ENCODE measurements at places on chromosomes 12 and 14.

- DNase-seq: no peak
Observed at GRCh38 chr12:127300075-127300474, 966.9 kb upstream of the TMEM132C start.

DNA sequence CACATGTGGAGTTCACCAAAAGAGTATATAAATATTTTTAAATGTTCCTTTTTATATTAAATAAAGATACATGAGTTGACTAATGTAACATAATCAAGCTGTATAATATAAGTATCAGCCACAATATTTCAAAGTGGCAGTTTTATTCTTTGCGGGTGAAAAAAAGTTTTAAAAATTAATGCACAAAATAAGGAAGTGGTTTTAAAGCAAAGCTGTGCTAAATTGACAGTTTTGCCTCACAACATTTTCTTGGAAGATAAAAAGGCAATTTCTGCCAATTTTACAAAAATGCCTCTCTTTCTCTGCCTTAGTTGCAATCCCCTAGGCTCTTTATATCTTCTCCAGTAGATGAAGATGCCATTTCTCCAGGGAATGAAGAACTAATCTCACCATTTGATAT, 719.1 kb downstream of the C12orf50 start:
- DNase-seq: no peak

- DNase-seq: no peak
Observed at GRCh38 chr12:84463741-84464495, 448.7 kb downstream of the SLC6A15 start.

DNA sequence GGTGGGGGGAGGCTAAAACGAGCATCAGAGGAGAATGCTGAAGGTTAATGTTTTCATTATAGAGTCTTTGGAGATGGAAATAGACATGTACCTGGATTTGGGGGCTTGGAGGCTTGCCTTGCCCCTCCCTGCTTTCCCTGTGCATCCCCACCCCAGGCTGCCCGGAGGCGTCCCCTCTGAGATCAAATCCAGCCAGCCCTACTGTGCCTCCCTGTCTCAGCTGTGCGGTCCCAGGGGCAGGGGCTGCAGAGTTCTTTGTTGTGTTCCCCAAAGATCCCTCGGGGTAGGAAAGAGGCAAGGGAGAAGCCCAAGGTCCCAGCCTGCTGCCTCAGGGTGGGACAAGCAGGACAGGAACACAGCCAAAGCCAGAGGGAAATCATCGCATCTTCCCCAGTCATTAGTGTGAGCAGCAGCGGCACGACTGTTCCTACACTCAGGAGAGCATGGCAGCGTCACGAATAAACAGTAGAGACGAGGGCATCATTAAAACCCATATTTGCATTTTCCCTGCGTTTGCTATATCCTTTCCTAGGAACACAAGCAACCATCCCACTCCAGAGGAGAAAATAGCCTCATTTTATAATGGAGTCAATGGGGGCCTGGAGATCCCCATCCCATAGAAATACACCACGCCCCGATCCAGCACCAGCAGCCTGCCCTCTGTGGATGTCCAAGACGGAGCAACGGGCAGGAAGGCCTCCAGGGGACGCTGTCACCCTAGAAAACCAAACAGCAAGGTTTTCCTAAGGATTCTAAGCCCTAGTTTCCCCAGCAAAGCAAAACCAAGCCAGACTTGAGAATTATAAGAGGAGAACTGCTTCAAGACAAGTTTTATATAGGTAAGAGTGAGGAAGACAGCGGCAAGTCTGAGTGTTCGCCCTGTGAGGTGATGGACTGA, 32.4 kb downstream of the ANO2 start:
- no peak for DNase-seq

- DNase-seq: no peak
Observed at GRCh38 chr12:123089140-123089539, 61.8 kb downstream of the PITPNM2 start.

DNA sequence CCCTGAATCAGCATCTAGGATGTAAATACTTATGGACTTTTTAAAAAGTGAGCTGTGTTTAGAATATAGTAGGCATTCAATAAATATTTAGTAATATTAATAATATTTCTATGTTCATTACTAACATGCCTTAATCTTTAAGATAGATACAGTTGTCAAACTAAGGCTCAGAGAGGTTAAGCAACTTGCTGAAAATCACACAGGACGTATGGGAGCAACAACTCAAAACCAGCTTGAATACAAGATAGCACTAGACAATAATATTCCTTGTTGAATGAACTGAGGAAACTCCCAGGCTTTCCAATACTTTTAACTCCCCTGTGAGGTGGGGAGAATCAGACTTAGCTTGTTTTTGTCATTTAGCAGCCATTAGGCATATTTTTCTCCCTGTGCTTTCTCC, 45.3 kb downstream of the LLPH start:
- no peak for DNase-seq

DNA sequence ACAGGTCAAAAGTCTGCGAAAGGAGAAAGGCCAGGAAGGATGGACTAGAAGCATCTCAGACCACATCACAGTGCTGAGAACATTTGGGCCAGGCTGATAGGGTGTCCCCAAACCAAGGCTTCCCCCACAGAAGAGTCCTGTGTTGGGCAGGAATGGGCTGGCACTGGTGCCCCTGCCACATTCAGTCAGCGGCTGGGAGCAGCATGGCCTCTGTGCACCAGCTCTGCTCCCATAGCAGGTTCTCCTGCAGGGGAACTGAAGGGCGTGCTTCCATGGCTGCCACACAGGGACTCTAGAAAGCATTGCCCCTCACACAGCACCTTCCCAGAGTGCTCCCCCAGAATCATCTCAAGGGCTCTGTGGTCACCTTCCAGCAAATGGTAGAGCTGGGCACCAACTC, 17.5 kb downstream of the EVL start:
- DNase-seq: no peak

GRCh38 chr12:65511134-65511834, 232.8 kb downstream of the MSRB3 start:
- DNase-seq: no peak

DNA sequence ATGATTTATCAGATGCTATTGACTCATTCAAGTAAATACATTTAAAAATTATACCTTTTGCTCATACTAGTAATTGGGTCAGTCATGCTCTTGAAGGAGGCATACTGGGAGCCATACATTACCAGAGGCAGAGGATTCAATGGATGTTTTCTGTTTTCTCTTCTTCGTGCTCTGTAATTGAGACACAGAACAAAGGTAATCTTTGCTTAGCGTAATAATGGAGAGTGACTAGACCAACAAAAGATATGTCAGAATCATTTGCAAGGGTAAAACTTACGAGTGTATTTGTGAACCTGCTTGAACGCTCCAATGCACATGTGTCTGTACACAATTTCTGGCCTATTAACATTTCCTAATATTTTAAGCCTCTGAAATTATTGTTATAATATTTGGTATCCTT, 296.4 kb downstream of the FOXG1 start:
- DNase-seq: no peak

DNA sequence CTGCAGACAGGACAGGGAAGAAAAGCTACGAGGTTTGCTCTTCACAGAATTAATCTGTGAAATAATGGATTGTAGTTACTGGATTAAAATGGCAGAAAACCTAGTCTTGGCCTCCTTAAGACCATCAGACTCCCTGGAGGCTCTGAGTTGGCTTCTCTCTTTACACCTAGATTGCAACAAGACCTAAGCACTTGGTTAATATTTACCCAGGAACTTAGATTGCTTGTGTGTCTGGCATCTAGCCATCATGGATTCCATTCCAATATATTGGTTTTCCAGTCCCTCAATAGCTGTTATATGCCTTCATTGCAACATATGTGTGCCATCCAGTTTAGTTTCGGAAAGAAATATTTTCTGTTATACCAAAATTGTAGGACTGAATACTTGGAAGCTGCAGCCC, 1.9 kb upstream of the GTF2A1 start:
- DNase-seq: no peak

DNA sequence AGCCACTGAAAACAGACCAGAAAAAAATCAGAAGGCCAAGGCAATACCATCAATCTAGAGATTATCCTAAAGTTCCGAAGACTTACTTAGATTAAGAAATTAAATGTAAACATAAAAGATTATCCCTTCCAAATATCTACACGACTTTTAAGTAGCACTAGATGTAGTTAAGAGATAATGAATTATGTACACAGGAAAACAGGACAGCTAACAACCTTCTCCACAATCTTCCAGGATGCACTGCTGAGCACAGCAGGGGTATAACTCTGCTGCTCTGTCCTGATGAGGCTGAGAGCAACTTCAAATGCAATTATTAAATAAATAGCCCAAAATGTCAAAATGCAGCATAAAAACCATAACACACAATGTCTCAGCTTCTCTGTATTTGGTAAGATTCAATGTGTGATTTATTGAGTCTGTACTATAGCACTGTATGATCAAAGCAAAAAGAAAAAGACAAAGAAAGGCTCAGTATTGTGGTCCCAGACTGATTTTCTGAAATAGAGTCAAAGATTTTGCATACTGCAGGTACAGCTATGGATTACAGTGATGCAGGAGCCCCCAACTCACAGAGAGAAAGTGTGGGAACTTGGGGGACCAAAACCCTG, 56.9 kb downstream of the TMTC1 start:
- no peak for DNase-seq

GRCh38 chr14:75861161-75861621, 120.6 kb downstream of the TGFB3 start:
- DNase-seq: no peak

GRCh38 chr12:109631751-109632150, 58.2 kb downstream of the MVK start:
- no peak for DNase-seq

- no peak for DNase-seq
Observed at GRCh38 chr12:28629691-28630090, 439.4 kb downstream of the CCDC91 start.

DNA sequence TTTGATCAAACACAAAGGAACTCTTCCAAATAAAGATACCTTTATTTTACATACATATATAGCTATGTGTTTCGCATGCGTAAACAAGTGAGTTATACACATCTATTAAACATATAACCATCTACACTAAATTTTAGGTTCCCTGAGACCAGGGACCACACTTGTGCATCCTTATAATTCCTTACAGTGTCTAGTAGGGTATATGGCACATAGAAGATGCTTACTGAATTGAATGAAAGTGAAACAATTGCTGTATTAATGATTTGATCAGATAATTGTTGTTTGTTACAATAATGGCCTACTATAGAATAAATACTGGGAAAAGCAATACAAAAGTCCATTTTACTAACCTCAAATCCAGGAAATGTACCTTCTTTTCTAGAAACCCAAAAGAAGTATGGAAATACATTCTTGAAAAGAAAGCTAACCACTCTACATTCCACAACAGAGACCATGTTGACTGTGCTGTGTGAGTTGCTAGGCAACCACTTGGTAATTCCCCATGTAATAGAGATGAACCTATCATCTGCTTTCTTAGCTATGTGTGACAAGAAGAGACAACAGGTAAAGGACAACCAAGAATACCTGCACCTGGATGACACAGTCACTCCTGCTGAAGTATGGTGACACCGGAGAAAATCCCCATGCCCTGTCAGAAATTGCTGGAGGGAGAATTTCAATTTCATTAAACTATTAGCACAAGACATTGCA, 11.9 kb upstream of the CIPC start:
- no peak for DNase-seq

- no peak for DNase-seq
Observed at GRCh38 chr14:91284146-91284790, 39.8 kb upstream of the GPR68 start.

DNA sequence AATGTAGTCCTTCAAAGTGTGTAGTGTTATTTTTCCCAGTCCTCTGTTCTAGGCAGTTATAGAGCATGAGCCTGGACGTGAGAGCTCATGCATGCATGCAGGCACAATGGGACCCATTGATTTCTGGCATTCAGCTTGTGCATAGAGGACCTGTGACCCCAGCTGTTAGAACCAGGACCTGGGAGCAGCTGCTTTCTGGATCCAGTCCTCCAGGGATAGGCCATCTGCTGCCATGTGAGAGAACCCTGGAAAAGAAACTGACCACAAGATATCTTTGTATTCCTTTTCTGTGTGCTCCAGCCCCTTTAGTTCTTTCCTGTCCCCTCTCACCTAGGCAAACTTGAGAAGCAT, 76.9 kb downstream of the SUSD6 start:
- DNase-seq: no peak

GRCh38 chr12:61504396-61505080, 755.7 kb upstream of the USP15 start:
- no peak for DNase-seq

- DNase-seq: no peak
Observed at GRCh38 chr12:68967046-68967445, 34.1 kb upstream of the CPM start.

Measured in activated gamma-delta T cell (primary cell).